Cortex of kidney (tissue), 1 donor: ENCODE measurements at places on chromosomes 5 and 9.

- no peak for DNase-seq
Measured at GRCh38 chr5:6280425-6281100, 97.8 kb downstream of the MED10 start.

DNA sequence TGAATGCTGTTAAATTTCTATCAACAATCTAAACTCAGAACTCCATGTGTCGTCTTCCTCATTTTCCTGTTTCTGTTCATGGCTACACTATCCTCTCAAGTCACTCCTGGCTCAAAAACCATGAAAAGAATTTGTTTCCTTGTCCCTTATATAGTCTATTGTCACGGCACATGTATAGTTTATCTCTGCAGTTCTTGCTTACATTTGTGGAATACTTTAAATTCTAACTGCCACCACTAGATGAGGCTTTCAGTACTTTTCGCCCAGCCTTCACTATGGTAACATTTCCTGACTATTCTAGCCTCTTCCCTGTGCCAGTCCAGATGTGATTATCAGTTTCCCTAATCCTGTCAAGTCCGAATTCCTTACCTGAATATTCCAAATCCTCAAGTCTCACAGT lies 34.6 kb downstream of the PKD2L2 start:
- DNase-seq = no peak

GRCh38 chr5:171830686-171831085 lies 45.1 kb downstream of the SMIM23 start:
- DNase-seq = no peak

- DNase-seq = no peak
Measured at GRCh38 chr5:145856285-145856818, 16.5 kb downstream of the GRXCR2 start.

DNA sequence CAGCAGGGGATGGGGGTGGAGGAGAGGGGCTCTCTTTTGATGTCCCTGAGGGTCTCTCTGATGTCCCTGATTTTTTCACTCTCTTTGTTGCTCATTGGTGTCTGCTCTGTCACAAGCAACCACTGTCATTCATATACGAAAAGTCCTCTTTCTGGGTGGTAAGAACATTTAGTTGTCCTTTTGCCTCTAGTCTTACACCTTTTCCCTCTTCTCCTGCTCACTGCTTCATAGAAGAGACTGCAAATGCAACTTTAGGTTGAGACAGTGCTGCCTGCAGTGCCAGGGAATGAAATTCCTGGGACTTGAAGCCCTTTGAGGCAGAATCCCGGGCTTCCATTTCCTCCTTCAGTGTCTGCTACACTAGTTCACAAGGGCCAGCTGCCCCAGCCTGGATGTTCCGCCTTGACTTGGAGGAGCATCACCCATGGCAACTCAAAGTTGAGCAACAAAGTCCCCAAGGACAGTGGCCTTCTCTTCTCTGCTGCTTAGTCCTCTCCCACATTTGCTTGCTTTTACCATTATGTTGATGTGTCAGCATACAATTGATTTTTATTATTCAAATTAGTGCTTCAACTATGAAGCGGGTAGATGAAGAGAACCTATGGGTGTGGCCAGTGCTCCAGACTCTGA lies 94.7 kb upstream of the RUSC2 start:
- no peak for DNase-seq

DNA sequence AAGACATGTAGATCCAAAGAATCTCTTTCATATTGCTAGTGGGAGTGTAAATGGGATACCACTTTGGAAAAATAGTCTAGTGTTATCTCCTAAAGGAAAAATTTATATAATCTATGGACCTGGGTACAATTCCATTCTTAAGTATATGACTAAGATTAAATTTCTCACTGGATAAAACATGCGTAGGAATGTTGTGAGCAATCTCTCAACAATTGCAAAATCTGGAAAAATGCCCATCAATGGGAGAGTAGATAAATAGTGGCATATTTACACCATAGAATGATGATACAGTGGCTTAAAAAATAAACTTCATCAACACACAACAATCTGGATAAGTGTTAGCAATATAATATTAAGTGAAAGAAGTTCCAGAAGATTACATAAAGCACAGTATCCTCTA lies 469.5 kb downstream of the MAN2A1 start:
- no peak for DNase-seq

- no peak for DNase-seq
Measured at GRCh38 chr9:72211047-72211446, 61.8 kb downstream of the GDA start.

GRCh38 chr9:36964791-36965190 lies 69.3 kb downstream of the PAX5 start:
- DNase-seq = no peak

DNA sequence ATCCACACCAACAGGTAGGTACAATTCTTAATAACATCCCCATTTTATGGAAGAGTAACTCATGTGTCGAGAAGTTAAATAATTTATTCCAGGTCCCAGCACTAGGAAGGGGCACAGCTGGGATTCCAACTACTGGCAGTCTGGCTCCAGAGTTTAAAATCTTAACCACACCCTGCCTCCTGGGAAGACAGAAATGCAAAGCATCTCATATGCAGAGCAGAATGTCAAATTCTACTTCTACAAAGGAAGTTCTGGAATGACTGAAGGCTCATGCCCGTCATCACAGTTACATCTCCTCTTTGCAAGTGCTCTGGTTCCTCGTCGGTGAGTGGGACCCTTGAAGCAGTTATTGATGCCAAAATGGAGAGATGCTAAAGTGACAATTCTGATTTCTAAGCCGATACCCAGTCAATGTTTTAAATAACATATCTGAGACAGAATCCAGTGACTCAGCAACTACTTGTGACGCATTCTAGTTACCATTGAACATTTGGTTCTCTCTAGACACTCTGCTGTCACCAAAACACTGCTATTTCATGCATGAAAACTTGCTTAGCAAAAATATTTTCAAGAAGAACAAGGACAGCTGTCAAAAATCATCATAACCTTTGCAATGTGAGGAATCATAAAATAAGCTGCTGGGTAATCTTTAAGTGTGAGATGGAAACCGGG lies 412.7 kb downstream of the CTNND2 start:
- DNase-seq = no peak

DNA sequence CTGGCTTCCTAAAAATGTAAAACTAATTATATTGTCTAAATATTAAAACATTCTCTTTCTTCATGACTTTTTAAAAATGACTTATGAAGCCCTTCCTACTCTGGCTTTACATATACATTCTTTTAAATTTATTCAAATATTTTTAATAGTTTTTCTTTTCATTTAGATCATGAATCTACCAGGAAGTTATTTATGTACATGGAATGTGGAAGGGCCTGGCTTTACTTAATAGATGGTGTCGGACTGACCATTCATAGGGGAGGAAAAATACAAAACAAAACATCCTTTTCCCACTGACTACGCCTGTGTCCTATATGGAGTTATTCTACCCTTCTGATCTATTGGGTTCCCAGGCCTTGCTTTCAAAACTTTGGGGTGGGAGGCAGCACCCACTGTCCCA lies 129.8 kb downstream of the MACROH2A1 start:
- no peak for DNase-seq

GRCh38 chr5:63958654-63959053 lies 3.6 kb downstream of the HTR1A start:
- no peak for DNase-seq

DNA sequence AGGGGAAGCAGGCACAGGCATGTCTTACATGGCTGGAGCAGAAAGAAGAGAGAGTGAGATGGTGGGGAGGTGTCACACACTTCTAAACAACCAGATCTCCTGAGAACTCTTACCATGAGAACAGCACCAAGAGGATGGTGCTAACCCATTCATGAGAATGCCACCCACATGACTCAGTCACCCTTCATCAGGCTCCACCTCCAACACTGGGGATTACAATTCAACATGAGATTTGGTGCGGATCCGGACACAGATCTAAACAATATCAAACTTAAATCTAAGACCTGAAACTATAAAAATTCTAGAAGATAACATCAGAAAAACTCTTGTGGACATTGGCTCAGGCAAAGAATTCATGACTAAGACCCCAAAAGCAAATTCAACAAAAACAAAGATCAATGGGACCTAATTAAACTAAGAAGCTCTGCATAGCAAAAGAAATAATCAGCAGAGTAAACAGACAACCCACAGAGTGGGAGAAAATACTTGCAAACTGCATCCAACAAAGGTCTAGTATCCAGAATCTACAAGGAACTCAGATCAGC lies 65.4 kb downstream of the SPATA31C2 start:
- no peak for DNase-seq

DNA sequence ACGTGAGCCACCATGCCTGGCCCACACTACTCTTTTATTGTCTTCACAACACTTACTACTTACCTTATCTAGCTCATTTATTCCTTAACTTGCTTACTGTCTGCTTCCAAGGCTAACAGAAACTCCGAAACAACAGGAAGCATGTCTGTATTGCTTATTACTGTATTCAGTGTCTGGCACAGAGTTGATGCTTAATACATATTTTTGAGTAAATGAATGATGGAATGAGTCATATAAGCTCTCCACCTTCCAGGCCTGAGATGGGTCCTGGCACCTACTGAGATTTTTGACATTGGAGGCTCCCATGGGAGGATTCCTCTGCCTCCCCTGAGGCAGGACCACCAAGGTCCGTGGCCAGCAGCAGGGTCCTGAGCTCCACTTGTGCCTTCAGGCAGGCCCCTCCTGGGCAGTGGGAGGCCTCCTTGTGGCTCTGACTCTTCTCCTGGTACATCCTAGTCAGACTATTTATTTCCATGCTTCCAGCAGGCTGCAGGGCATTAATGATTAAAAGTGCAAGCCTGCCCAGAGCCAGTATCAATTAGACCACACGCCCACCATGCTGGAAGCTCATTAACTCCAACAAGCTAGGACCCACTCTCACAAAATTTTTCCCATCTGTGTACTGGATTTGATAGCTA lies 76.5 kb upstream of the CTNNA1 start:
- DNase-seq = no peak

- DNase-seq = no peak
Measured at GRCh38 chr5:88873447-88873846, 9.5 kb downstream of the MEF2C start.

GRCh38 chr9:91967259-91967658 lies 17.2 kb upstream of the ROR2 start:
- DNase-seq = no peak

GRCh38 chr5:157241483-157241882 lies 24.4 kb upstream of the CYFIP2 start:
- DNase-seq = no peak

DNA sequence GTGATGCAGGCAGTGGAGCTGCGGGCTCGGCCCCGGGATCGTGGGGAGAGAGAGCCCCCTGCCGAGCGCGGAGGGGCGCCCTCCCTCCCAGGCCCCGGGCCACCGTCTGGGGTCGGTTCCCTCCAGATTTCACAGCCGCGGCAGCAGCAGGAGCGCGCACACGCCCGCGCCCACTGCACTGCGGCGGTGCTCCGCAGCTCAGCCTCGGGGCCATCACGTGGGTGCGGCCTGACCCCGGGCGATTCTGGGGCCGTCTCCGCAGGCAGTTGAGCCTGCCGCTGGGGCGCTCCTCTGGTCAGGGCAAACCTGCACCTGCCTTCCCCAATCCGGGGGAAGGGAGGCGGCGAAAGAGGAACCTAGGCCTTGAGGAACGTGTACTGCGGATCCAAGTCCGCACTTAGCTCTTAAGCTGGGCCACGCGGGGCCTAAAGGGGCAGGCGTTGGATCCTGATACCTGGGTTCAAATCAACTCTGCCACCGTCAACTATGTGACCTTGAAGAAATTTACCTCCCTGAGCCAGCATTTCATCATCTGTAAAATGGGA lies 9.4 kb upstream of the DELE1 start:
- no peak for DNase-seq

- no peak for DNase-seq
Measured at GRCh38 chr5:78760366-78760765, 111.8 kb upstream of the LHFPL2 start.

DNA sequence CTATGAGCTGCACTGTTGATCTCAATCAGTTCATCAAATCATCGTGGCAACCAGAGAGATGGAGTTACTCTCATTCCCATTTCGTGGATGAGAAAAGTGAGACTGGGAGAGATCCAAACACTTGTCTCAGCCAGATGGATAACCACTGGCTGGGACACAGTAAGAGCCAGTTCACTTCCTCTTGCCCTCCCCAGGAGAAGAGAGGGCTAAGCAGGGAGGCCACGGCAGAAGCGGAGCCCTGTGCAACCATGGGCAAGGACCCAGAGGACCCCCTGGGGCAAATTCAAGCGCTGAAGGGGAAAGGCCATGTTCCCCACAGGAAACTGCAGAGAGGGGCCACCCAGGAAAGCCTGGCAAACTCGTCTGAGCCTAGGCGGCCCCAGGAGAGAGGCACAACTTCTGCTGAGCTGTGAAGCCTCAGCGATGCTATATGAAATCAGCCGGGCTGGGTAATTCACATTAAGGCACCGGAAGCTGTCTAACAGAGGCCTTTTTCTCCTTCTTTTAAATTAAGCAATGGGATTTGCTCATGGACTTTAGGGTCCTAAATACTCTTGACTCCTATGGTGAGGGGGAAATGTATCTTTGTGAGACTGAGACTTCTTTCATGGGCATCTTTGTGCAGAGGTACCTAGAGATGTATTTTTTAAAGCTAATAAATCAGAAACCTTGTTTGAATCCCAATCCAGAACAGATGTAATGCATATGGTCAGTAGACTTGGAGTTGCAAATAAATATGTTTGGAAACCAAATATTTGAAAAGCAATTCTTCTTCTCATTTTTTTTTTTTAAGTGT lies 137.1 kb upstream of the SMIM23 start:
- DNase-seq = no peak

- DNase-seq = no peak
Measured at GRCh38 chr5:115298811-115299210, 2.4 kb upstream of the CCDC112 start.

GRCh38 chr9:97633859-97634490 lies 354 bp downstream of the NCBP1 start:
- no peak for DNase-seq

- no peak for DNase-seq
Measured at GRCh38 chr9:116789081-116789480, 102.0 kb downstream of the TRIM32 start.

GRCh38 chr5:39137819-39138451 lies 63.7 kb upstream of the RICTOR start:
- no peak for DNase-seq

- DNase-seq = no peak
Measured at GRCh38 chr5:176809544-176810080, 747 bp upstream of the UNC5A start.

GRCh38 chr5:133900534-133901270 lies 67.7 kb downstream of the C5orf15 start:
- no peak for DNase-seq

- DNase-seq = no peak
Measured at GRCh38 chr5:33474931-33475499, 34.2 kb downstream of the TARS1 start.

DNA sequence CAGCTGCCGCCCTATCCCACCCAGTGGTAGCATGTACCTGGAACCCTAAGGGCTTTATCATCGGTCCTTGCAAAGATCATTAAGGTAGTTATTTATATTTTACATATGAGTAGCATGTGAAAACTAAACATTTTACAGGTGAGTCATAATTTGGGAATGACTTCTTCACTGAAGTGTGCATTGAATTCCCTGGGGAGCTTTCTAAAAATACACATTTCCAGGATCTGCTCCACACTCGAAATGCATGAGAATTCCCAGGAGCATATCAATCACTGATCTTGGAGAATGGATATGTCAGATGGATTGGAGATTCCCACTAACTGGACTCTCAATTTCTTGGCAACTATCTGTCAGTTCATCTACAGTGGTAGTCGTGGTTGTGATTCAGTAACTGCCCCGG lies 717.5 kb downstream of the IRX1 start:
- DNase-seq = no peak
